ENCODE measurements at places on chromosomes 1 and 21.

- DNase-seq = no peak
These were observed 20.5 kb upstream of the NTMT2 start for GRCh38 chr1:170125269-170125668.

DNA sequence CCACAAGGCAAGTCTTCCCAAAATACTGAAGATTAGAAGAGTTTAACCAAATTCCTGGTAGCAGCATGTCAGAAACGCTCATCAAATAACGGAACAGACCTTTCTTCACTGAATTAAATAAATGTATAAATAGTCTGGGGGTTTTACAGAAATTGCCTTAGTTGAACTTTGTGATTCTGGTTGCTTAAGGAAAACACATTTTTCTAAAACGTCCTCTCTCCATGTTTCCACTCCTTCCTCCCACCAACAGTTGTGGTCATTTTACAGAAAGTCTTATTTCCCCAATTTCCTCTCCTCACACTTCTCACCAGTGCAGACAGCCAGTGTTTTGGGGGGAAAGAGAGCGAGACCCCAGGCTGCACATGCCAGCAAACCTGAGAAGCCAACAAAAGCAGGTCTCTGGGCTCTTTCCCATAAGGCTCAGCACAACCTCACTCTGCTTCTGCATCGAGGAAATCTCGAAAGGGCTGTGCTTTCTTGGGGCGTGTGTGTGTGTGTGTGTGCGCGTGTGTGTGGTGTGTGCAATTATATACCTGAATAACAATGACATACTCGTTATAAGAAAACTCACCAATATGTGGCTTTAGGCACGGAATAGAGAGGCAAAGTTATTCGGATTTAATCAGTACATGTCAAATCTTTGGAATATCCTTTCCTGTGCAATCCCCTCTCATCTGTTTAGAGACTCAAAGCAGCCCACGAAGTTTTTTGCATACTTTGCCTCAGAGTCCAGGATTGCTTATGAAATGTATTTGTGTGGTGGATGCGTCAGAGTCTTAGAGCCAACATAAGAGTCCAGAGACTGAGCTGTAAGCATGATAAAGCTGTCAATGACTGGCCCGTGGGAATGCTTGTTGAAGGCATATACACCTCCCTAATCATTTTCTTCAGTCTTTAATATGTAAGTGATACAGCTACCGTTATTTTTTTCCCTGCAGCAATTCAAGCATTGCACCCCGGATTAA, 2.0 kb downstream of the KCNJ15 start:
- DNase-seq = no peak

DNA sequence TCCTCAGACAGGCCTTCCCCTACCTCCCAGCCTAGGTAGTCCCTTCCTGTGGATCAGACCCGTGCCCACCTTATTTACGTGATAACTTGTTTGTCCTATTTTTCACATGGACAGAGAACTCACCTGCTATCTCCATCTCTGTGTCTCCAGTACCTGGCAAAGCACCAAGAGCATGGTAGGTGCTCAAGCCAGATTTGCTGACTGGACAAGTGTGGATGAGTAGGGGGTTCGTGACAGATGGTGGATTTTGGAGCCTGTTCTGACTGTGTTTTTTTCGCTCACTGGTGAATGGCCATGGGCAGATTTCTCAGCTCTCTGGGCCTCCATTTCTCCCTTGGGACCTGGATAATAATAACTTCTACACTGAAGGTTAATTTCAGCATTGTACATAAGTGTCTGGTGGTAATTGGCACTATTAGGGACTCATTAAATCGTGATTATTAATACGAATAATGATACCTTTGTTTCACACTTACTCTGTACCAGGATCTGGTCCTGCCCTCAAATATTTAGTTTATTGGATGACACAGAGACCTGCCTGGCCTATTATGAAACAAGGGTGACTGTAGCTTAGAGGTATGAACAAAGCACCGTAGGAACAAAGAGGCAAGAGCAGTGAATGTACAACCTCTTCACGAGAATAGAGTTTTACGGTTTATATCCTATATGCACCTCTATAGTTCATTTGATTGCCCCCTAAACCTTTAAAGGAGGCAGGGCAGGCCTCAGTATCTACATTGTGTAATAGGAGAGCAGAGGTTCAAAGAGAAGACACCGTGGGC, 24.5 kb upstream of the SLC26A9 start:
- no peak for DNase-seq

DNA sequence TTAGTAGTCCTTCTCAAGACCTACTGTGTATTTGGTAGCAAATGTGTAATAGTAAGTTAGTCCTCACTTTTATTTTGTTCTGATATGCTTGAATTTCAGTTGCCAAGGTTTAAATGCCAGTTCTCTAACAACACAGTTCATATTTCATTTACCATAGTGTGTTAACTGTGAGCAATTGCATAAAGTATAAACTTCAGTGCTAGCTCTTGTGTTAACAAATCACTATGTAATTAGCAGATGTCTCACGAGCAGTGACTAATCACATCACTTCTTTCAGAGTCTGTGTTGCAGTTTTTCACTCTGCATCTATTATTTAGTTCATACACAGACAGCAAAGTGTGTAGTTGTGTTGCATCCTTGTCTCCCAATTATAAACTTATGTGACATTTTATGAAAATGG, 47.8 kb downstream of the ZMYM4 start:
- DNase-seq = no peak

GRCh38 chr1:14476170-14476955, 122.1 kb upstream of the KAZN start:
- DNase-seq = no peak

DNA sequence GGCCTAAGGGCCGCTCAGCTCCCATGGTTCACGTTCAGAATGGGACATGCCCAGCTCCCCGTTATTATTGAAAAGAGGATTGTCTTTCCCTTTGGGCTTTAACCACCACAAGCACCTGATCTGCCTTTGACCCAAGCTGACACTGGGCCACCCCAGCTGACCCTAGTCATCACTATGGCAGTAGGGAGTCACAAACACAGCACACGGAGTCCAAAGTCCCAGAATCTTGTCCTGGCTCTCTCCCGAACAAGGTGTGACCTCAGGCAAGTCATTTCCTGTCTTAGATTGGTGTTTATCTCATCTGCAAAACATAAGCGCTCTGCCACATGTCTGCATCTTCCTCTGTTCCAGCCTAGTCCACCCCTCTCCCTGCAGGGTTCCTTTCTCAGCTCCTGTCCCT, 31.5 kb downstream of the IGFN1 start:
- no peak for DNase-seq

GRCh38 chr1:164311377-164311776, 247.6 kb upstream of the PBX1 start:
- no peak for DNase-seq

DNA sequence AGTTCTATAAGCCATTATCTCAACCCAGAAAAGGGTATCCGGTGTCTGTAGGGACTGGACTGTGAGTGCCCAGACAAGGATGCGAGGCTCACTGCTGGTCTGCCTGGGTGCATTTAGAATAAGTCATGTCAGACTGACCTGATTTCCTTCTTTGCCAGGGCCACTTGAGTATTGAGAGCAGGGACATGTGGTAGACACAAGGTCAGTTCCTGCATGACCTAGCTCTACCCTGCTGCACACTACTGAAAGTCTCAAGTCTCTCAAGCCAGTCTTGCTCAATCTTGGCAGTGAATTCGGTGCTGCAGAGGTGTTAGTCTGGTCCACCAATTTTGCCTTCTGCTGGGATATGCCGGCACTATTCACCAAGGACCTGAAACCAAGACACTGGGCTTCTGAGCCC, 180.1 kb downstream of the C1orf94 start:
- no peak for DNase-seq

GRCh38 chr1:197981561-197981960, 64.4 kb downstream of the LHX9 start:
- no peak for DNase-seq

DNA sequence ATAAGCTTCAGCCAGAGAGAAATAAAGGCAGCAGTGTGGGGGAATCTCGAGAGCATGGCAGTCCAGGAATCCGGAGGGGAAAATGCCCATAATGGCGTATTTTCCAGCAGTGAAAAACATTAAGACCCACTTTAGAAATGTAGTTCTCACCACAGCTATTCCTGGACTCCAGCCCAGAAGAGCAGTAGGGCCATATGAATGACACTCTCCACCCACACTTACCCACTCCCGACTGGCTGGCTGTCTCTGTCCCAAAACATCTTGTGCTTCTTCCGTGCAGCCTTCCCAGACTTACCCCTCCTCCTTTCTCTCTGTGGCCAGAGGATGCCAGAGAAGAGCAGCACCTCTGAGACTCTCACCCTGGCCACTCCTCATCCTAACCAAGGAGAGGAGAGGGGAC, 56.4 kb downstream of the TRABD2B start:
- no peak for DNase-seq

- no peak for DNase-seq
These were observed 50.3 kb downstream of the PGM1 start for GRCh38 chr1:63643517-63643916.

DNA sequence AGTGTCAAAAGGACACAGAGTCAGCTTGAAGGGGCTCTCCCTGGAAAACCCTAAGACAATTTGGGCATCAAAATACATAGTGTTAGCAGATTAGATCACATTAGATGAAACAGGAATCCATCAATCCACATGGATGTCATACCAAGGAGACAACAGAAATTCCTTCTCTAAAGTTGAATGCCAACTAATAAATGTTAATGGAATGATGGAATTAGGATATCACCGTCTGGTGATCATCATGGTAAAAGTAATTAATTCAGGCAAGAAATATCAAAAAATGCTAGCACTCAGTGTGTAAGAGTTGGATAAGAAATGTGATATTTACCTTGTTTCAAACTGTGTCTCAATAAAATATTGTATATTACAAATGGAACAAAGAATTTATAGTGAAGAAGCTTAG, 10.9 kb upstream of the SLC25A24 start:
- DNase-seq = no peak

DNA sequence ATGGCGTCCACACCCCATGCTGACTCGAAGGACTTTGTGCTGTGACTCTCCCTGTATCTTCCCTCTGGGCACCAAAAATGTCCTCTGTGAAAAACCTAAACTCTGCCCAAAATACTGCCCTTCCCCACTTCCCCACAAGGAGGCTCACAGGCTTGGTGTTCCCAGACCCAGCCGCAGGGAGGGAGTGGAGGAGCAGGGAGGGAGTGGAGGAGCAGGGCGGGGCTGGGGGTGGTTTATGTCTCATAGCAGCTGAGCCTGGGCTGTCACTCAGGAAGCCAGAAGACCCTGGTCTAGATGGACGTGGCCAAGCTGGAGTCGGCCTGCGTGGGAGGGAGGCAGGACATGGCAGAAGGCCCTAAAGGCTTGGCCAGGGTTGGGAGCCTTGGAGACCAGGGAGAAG, 461.7 kb downstream of the PTPRU start:
- DNase-seq = no peak

GRCh38 chr1:205211169-205211838, at the start of gene DSTYK:
TSS of gene DSTYK (minus strand) at chr1:205211702. CDS start at chr1:205211535, 167 bp downstream.
- DNase-seq = peak; percentile 70

DNA sequence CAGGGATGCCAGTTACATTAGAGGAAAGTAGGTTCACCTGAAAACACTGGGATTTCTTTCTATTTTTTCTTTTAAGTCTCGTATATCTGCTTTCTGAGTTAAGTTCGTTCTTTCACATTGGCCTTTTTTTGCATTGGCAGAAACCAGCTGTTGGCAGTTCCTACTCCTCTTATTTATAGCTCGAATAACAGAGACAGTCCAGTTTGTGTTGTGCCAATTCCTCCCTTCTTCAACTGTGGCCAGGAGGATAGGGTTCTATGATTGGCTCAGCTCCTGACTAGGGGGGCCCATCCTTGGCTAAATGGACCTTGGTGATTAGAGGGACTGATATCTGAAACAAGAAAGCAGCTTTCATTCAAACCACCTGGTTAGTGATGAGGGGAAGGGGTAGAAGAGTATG, 115.8 kb downstream of the RPS6KC1 start:
- DNase-seq = no peak

DNA sequence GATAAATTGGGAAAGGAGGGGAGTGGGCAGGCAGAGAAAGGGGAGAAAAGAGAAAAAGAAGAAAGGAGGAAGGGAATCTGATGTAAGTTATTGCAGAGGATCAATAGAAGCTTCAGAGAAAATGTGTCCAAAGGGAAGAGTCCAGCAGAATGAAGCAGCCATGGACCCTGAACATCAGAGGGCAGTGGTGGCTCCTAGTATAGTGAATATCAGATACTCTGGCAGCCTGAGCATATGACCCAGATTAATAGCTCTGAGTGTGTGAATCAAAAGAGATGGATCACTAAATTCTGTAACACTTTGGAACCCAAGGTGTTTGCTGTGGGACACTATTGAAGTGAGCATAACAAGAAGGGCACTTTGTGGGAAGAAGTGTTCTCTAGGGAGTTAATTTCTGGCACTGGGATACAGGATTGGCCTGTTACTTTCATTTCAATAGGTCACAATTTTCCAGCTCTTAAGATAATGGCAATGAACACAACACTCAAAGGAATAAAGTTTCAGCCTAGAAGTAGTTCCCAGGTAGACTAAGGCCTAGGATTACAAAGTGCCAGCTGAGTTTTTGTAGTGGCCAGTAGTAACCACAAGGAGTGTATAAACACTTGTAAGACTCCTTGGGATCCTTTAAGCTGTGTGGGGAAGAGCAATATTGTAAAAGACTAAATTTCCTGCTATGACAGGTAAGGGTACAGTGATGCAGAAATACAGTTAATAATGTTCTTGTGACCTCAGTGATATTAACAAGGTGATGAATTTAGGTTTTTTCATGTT, 164.5 kb upstream of the BEND5 start:
- no peak for DNase-seq

GRCh38 chr1:203028067-203028783, 1.9 kb downstream of the PPFIA4 start:
- no peak for DNase-seq

DNA sequence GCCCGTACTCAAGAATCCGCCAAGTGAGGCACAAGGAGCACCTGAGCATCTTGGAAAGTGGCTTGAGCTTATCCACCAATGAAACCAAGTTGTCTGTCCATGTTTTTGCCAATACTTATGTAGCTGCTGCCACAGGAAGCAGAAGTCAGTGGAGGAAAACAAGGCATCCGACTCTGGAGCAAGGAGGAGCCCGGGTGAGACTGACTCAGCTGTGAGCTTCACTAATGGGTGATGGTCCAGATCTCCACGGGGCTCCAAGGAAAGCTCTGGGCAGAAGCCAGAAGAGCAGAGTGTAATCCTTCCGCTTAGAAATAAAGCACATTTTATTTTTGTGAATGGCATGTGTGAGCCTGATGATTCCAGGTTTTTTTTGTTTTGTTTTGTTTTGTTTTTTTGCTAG, 12.3 kb upstream of the SSR2 start:
- DNase-seq = no peak

GRCh38 chr1:51444096-51444495, 75.0 kb downstream of the EPS15 start:
- DNase-seq = no peak

DNA sequence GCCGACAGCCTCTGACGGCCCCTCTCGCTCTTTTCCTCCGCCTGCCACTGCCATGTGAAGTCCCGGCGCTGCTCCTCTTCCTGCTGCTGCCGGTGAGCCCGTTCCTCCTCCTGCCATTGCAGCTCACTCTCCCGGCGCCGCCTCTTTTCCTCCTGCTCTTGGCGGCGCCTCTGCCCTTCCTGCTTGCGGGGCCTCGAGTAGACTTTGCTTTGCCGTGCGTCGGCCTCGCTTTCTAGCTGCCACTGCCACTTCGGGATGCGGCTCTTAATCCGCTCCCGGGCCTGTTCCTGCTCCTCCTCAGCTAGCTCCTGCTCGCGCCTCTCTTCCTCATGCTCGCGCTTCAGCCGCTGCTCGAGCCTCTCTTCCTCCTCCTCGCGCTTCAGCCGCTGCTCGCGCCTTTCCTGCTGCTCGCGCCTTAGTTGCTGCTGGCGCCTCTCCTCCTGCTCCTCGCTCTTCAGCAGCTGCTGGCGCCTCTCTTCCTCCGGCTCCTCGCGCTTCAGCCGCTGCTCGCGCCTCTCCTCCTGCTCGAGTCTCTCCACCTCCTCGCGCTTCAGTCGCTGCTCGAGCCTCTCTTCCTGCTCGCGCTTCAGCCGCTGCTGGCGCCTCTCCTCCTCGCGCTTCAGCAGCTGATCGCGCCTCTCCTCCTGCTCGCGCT, 4.3 kb downstream of the TCHH start:
- DNase-seq = no peak
